ENCODE measurements at places on chromosomes 1 and 21.

DNA sequence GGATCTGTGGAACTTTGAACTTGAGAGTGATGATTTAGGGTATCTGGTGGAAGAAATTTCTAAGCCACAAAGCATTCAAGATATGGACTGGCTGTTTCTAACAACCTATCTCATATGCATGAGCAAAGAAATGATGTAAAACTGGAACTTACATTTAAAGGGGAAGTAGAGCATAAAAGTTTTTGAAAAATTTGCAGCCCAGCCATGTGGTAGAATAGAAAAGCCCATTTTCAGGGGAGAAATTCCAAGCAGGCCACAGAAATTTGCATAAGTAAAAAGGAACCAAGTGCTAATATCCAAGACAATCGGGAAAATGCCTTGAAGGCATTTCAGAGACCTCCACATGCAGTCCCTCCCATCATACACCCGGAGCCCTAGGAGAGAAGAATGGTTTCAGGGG, 15.7 kb downstream of the RIIAD1 start:
- no peak for DNase-seq

DNA sequence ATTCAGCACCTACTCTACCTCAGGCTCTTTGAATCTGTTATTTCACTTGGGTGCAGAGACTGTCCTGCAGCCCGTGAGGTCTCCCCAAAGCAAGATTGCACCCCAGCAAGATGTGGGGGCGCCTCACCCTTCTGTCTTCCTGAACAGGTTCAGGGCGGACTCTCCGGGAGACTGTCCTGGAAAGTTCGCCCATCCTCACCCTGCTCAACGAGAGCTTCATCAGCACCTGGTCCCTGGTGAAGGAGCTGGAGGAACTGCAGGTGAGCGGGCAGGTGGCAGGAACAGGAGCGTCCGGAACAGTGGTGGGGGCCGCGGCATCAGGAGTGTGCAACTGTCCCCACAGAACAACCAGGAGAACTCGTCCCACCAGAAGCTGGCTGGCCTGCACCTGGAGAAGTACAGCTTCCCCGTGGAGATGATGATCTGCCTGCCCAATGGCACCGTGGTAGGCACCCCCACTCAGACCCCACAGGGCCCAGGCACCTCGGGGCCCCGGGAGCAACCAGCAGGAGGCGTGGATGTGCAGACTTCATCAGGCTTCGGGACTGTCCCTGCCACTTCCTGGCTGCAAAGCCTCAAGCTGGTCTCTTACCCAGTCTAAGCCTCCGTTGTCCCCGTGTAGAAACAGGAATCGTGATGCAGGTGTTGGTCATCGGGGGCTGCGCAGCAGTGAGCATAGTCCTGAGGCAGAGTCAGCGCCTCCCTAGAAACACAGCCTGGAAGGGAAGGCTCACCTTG, 5.9 kb upstream of the MTFR1L start:
- no peak for DNase-seq

GRCh38 chr1:161001525-161001924, 19.4 kb downstream of the F11R start:
- DNase-seq, result no peak

GRCh38 chr1:232822530-232822929, 17.3 kb downstream of the MAP10 start:
- DNase-seq, result no peak

GRCh38 chr1:205170532-205171269, 40.8 kb downstream of the DSTYK start:
- DNase-seq, result no peak

GRCh38 chr21:44583089-44583799, 2.8 kb upstream of the KRTAP10-5 start:
- DNase-seq, result no peak

DNA sequence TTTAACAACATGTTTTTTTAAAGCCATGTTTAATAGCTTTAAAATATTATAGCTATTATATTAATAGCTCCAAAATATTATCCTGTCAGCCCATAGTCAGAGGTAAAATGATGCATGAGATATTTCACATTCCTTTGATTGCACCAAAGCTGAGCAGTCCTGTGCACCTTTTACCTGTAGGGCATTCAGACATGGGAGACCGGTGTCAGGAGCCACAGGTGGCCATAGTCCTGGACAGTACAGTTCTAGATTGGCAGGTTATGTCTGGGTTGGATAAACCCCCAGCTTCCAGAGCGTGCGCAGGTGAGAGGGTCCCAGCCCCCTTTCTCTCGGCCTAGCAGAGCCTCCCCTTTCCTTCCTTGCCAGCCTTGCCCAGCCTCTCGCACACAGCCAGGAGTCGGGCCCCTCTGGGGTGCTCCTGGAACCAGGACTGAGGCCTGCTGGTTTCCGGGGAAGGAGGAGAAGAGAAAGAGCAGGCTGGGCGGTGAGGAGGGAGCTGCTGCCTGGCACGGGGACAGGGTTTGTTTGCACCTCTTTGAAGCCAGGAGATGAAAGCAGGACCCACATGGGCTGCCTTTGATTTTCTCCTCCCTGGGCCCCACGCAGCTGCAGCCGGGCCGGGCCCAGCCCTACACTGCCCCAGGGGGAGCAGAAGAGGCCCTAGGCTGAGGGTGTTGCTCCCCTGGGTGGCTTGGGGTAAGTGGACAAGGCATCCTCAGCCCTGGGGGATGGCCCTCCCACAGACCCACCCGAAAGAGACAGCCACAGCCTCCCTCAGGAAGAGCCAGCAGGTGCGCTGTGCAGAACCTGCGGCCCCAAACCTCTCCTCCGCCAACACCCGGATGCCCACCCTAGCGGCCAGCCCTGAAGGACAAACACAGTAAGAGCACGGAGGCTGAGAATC, 75.2 kb upstream of the TARDBP start:
- DNase-seq, result no peak

- DNase-seq, result no peak
Measured at GRCh38 chr1:170164103-170164763, 18.5 kb downstream of the NTMT2 start.

- DNase-seq, result no peak
Measured at GRCh38 chr1:18637962-18638834, 7.6 kb downstream of the PAX7 start.

- DNase-seq, result no peak
Measured at GRCh38 chr1:87030740-87031690, 116.6 kb downstream of the HS2ST1 start.

DNA sequence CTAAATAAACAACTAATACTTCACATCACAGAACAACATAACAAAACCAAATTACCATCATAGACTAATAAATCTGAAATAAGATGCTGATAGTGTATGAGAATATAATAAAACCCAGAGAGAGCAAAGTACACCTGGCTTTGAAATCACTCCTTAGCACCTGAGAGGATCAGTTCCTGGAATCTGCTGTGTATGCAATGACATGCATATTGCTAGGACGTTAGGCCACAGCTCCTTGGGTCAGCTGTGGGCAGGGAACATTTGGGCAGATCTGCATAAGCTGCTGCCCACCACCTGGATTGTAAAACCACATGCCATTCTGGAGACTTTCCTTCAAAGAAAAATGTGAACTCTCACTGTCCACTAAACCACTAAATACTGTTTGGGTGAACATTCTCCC, 81.1 kb downstream of the NR5A2 start:
- no peak for DNase-seq

DNA sequence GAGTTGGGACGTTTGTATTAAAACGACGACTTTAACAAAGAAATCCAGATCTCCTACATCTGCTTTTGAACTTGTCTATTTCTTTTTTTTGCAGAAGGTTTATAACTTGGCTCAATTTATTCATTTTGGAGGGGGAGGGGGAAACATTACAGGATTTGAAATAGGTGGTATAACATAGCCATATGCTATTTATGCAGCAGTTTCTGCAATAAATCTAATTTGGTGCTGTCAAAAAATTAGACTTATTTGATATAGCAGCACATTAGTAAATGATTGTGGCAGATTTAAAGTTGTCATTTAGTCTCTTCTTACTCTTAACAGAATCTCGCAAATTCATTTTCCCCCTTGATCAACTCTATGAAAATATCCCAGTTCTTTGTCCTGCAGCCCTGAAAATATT, 138.2 kb downstream of the SDCCAG8 start:
- no peak for DNase-seq

DNA sequence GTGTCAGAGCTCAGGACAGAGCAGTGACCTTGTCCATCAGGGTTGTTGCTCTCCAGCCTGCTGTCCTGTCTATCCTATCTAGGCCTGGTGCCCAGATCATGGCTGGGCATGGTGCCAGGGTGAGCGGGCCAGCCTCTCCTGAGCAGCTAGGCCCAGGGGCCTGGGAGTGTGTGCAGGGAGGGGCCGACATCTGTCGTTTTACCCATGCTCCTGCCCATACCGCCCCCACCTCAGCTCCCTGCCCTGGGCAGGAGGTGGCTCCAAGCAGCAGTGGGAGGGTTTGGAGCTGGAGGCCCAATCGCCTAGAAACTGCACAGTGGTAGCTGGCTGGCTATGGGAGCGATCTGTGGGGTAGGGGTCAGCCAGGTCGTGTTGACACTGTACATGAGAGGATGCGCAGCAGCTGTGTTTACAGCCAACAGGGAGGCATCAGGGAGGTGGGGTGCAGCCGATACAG, 6.5 kb downstream of the INSRR start:
- no peak for DNase-seq

- no peak for DNase-seq
Measured at GRCh38 chr1:151165281-151165737, 393 bp downstream of the LYSMD1 start.

GRCh38 chr1:117481410-117481809, 114.2 kb downstream of the MAN1A2 start:
- DNase-seq, result no peak

DNA sequence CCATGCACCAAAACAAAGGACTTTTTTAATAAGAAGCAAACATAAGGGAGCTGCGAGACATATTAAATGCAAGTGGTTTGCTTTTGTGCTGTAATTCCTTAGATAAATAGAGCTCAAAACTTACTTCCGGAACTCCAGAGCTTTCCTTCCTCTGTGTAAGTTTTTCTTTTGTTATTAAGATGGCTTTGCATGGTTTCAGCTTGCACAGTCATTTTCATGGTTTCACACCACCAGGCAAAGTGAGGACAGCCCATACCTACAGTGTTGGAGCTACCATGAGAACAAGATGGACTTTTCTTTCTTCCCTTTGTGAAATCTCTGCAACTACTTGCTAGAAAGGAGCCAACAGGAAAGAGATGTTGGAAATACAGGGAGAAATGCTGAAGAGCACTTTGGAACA, 368.0 kb downstream of the SETD4 start:
- no peak for DNase-seq

- DNase-seq, result no peak
Measured at GRCh38 chr1:194387531-194387930, 1201.1 kb upstream of the B3GALT2 start.

Measured in cortex of kidney (tissue), 1 donor.